ENCODE measurements at places on chromosomes 1 and 21.

GRCh38 chr1:157993918-157994605 is 617 bp downstream of the KIRREL1 start:
- DNase-seq = no peak

DNA sequence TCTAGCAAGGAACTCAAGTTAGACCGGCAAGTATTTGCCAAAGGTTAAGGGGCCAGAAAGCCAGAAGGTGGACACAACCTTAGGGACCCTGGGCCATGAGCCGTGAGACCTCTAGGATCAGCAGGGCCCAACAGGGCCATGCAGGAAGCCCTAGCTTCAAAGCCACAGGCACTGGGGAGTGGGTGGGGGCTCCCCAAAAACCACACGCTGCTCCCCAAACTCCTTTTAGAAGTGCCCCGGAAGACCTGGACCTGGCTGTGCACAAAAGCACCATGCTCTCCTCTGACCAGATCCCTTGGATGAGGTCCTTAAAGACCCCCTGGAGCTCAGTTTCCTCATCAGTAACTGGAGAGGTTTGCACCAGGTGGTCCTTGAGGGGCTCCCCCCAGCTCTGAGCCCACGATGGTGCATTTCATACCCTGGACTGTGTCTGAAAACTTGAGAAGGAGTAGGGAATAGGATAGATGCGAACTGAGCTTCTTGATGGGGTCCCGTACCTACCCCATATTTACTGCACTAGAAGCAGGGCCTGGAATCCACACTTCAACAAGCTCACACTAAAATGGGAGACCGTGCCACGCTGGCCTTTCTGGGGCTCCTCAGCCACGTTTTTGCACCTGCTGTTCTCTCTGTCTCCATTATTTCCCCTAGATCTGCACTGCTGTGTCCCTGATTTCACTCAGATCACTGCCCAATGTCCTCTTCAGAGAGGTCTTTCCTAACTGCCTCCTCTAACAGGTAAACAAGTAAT is 40.6 kb upstream of the LBR start:
- peak; percentile 75 for DNase-seq

DNA sequence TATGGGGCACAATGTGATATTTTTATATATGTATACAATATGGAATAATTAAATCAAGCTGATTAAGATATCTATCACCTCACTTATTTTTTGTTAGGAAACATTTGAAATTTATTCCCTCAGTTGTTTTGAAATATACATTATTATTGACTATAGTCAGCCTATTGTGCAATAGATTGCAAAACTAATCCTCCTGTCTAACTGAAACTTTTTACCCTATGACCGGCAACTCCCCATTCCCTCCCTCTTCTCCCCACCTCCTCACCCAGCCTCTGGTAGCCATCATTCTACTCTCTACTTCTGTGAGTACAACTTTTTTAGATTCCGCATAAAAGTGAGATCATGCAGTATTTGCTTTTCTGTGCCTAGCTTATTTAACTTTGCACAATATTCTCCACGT is 117.7 kb upstream of the SGIP1 start:
- DNase-seq = no peak

DNA sequence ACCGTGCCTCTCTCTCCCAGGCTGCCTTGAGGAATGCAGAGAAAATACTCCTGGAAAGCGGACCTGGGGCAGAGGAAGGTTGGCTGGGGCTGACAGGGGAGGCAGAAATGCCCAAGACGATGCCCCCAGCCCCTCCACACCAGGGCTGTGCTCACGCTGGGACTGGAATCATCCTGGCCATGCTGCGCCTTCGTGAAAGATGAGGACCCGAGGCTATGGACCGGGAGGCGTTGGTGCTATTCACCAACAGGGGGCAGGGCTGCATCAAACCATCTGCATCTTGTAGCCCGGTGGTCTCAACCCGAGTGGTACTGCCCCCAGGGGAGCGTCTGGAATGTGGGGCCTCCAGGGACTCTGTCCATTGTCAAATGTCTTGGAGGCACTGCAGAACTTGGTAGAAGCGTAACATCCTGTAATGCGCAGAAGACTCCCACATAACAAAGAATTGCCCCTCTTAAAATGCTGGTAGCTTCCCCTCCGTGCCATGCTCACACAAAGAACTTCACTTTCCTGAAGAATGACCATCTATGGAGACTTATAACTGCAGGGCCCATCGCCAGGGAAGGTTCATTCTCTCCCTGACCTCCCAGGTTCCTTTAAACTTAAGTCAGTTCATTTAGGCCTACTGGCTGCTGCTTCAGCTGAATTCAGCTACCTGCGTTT is 251.2 kb downstream of the RRAGC start:
- no peak for DNase-seq

GRCh38 chr1:55118651-55119329 is 79.4 kb downstream of the PCSK9 start:
- no peak for DNase-seq

DNA sequence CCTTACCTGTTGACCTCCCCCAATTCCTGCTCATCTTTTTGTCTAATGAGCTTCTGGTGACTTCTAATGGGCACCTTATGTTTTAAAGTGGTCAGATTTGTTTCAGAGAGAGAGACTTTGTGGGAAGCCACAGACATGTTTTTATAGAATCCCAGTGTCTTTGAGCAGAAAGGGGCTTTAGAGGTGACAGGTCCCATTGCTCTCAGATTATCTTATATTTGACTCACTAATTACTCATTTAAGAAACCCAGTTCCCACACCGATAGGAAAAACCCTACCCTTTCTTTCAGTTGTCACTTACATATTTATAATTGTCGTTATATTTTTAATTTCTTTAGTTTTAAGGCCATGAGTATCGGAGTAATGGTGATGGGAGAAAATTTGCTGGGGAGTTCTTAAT is 215.5 kb downstream of the CAMTA1 start:
- no peak for DNase-seq

DNA sequence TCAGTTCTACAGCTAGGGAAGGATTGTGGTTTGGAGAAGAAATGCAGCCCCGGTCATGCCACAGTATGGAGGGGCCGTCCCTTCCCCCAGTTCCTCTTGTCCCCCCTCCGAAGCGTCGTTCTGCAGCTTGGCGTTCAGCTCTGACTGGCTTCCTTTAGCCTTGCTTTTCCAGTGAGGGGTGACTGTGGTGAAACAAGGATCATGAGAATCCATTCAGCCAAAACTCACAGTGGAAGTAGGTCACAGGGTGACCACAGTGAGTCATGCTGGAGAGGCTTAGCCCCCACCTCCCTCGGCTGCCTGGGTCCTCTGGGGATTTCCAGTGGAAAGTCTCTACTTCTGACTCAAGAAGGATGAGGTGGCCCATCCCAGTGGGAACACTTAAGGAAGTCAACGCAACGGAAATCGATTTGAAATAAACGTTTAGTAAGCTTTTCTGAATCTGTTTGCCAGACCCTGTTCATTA is 37.3 kb upstream of the COL6A2 start:
- no peak for DNase-seq

- DNase-seq = no peak
Measured at GRCh38 chr21:16211339-16212303, 481.8 kb downstream of the USP25 start.

DNA sequence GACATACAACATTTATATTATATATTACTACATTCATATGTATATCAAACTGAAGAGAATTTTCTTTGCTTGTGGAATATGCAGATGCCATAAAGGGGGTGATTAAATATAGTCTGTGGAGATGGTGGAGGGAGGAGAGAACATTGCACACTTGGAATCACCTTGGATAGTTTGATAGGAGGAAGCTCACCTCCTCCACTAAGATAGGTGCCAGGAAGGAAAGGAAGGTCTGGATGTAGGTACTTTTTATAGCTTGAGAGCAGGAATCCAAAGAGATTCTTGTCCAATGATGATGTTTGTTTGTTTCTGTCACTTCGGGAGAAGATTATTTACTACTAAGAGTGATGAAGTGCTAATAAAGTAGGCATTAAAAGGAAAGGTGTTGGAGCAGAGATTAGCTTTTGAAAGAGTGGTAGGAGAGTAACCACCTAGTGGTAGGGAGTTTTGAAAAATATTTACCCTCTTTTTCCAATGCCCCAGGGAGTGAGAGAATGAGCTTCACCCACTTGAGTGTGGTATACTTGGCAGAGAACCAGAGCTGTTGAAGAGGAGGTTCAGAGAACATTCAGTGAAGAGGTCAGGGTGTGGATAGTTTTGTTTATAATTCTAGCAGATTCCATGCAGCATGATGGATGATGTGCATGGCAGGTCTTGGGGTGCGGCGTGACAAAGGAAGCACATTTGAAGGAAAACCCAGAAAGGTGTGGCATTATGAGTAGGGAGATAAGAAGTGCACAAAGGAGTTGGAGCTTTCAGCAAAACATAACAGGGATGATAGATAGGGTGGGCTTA is 145.0 kb downstream of the PATJ start:
- DNase-seq = no peak

DNA sequence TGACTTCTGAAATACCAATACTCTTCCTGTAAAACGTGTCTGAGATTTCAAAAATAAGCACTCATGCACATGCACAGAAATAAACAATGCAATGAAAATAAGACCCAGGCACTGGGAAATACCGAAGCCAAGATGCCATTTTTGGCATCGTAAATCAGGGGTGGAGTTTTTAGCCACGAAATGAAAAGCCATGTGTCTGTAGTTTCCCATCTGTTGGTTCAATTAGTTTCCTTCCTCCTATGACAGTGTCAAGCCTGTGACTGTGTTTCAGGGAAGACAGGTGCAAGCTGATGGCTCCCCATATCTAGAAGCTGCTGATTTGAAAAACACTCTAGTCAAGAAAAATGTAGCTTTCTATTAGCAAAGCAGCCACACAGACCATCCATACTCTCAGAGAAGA is 480.4 kb upstream of the CAMK1G start:
- DNase-seq = no peak

DNA sequence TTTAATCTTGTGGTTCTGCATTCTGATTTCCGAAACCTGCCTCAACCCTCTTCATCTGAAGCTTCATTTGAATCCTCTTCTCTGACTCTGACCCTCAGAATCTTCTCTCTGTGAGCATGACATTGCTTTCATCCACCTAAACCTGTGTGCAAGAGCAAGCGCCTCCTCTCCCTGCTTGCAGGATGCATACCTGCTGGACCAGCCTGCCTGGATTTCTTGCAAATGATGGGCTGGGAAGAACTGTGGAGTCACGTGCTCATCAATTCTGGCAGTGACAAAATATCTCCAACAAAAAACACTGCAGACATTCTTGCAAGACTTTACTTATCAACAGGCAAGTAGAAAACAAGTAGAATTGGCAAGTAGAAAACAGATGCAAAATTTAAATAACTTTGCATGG is 20.8 kb upstream of the SLC35F3 start:
- DNase-seq = no peak

DNA sequence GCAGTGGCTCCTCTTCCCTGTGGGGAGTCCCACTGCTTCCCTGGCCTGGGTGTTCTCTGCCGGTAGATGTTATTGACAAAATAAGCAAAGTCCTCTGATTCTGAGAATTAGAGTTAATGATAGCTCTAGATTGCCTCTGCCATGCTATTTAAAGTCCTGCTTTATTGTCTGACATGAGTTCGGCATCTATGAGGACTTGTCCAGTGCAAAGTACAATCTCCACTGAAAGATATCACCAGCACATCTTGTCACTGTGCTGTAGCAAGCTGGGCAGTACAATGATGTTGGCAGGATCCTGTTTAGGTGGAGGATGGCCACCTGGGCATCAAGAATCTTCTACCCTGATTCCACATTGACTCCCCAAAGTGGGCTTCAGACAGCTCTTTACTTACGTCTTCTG is 54.0 kb upstream of the ATP5PO start:
- no peak for DNase-seq

- DNase-seq = no peak
Measured at GRCh38 chr1:76426606-76427005, 352.1 kb downstream of the ST6GALNAC3 start.

DNA sequence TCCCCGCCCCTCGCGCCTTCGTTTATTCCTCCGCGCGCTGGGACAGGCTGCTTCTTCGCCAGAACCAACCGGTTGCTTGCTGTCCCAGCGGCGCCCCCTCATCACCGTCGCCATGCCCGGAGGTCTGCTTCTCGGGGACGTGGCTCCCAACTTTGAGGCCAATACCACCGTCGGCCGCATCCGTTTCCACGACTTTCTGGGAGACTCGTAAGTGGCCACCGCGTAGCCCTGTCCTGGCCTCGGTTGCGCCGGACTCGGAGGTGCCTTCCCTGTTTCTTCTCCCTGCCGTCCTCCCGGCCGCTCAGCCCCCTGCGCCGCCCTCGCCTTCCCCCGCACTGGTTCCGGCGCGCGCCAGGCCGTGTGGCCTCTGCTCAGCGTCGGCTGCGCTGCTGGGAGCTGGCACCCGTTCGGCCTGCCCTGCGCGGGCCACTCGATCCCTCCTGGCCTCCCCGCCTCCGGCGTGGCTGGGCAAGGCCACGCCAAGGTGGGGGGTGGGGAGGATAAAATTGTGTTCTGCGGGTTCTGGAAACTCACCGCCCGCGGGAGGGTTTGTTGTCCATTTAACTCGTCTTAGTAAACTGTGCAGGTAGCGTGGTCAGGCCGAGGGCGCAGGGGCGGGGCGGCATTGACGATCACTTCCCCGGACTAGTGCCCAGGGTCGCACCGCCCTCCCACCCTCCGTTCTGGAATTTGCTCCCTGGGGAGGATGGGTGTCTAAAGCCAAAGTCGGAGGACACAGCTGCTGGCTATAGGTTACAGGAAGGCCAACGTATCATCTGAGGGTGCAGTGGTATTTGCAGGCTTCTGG is at the start of gene PRDX6:
Gene PRDX6 (plus strand): TSS at position 50 of the 808 bp plus-strand sequence. CDS start 63 bp downstream, at position 113.
- peak; percentile 77 for DNase-seq

- peak; percentile 49 for DNase-seq
Measured at GRCh38 chr1:1216770-1217620, 3.0 kb upstream of the TNFRSF4 start.

DNA sequence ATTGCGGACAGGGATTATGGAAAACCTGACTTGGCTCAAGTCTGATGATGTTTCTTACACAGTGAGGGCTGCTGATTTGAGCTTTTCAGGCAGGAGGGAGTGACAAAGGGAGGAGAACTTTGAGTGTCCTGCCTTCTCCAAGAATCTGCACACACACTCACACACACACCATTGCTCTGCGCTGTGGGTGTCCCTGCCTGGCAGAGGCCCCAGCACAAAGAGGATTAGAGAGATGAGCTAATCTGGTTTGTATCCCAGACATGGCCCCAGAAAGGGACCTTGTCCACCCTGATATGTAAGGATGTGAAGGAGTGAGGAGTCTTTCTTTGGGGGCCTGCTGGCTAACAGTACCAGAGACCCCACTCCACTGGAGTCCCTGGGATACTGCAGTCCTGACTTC is 5.9 kb upstream of the WNT2B start:
- DNase-seq = no peak

DNA sequence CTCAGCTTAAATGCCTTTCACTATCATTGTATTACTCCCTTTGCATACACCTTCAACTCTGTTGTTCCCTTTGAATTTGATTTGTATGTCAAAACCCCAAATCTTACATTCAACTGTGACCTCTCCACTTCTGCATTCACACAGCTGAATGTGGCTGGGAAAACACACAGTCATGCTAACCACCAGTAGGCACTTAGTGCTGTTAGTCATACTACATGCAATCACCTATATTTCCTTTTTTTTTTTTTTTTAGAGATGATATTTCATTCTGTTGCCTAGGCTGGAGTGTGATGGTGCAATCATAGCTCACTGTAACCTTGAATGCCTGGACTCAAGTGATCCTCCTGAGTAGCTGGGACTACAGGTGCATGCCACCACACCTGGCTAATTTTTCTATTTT is 16.2 kb downstream of the BTBD8 start:
- DNase-seq = no peak

Measured in CD4-positive, CD25-positive, alpha-beta regulatory T cell (primary cell).